ENCODE measurements at places on chromosomes 16 and 17.

- DNase-seq, result peak; percentile 73
These were observed 1.7 kb downstream of the MAP2K3 start for GRCh38 chr17:21286066-21286770.

- DNase-seq, result peak; percentile 60
These were observed at the start of gene LPCAT2 for GRCh38 chr16:55508941-55509931. TSS of gene LPCAT2 (plus strand) at chr16:55509072. CDS start at chr16:55509182, 110 bp downstream.

GRCh38 chr17:72711521-72712310 lies 380.8 kb downstream of the SLC39A11 start:
- DNase-seq, result no peak

DNA sequence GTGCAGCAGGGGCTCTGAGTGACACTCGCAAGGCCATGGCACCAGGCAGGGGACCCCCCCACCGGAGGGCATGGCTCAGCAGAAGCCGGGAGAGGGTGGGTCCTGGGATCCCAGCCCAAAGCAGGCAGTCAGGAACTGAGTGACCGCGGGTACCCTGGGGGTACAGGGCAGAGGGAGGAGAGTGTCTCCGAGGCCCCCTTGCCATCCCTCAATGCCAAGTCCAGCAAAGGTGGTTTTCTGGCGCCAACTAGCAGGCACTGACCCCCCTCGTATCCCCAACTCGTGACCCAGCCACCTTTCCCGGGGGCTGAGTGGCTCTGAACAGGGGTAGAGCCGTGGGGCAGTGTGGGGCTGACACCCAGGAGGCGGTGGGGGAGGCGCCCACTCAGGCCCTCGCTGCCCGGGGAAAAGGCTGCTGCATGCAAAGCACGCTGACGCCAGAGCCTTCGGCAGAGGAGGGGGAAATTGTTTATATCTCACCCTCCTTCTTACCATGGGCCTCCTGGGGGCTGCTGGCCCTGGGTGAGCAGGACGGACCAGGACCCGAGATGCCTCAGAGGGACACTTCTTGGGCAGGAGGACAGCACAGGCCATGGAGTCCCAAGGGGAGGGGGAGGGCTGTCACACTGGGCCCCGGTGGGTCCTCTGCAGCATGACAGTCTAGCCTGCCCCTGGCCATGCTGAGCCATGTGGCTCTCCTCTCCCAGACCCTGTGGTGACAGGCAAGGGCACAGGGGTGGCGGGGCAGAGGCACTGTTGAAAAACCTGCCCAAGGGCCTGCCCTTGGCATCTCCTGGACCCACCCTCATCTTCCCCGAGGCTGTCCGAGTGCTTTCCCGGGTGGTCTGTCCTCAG lies 14.6 kb upstream of the ENPP7 start:
- no peak for DNase-seq

- no peak for DNase-seq
These were observed 8.3 kb upstream of the KIF18B start for GRCh38 chr17:44955674-44956425.

DNA sequence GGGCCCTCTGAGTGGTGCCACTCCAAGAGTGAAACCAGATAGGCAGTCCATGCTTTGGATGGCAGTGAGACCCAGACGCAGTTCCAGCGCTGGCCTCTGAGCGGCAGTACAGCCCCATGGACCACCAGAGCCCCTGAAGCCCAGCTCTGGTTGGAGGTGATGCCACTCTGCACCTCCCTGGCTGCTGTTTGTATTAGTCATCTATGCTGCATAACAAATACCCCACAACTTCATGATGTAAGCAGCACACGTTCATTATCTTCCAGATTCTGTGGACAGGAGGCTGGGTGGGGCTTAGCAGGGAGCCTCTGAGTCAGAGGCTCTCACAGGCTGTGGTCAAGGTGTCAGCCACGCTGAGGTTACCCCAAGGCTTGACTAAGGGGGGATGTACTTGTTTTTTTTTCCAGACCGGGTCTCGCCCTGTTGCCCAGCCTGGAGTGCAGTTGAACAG lies 5.1 kb upstream of the NME4 start:
- peak; percentile 60 for DNase-seq

GRCh38 chr16:17149904-17150483 lies 320.8 kb downstream of the XYLT1 start:
- no peak for DNase-seq

GRCh38 chr16:50334106-50334975 lies 34.4 kb downstream of the BRD7 start:
- DNase-seq, result no peak

DNA sequence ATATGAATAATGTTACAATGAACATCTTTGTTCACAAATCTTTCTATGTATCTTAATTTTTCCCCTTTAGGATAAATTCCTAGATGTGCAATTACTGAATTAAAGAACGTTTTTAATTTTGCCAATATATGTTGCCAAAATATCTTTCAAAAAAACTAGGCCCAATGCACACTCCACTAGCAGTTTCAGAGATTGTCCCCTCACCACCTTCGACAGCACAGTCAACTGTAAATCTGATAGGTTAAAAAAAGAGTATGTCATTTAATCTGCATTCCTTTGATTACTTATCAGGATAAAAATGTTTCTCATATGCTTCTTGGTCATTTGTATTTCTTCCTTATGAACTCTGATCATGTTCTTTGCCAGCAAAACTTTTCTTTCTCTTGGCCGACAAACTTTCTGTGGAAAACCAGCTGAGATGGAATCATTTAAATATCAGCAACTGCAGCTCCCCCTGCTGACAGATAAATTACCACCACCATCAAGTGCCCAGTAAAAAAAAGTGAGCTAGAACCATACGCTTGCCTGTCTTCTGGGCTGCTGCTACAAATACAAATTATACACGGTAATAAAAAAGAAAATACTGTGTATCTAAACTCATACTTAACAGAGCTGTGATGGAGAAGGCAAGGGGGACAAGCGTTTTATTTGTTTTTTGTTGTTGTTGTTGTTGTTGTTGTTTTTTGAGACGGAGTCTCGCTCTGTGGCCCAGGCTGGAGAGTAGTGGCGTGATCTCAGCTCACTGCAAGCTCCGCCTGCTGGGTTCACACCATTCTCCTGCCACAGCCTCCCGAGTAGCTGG lies 19.6 kb upstream of the KANSL1 start:
- peak; percentile 44 for DNase-seq

DNA sequence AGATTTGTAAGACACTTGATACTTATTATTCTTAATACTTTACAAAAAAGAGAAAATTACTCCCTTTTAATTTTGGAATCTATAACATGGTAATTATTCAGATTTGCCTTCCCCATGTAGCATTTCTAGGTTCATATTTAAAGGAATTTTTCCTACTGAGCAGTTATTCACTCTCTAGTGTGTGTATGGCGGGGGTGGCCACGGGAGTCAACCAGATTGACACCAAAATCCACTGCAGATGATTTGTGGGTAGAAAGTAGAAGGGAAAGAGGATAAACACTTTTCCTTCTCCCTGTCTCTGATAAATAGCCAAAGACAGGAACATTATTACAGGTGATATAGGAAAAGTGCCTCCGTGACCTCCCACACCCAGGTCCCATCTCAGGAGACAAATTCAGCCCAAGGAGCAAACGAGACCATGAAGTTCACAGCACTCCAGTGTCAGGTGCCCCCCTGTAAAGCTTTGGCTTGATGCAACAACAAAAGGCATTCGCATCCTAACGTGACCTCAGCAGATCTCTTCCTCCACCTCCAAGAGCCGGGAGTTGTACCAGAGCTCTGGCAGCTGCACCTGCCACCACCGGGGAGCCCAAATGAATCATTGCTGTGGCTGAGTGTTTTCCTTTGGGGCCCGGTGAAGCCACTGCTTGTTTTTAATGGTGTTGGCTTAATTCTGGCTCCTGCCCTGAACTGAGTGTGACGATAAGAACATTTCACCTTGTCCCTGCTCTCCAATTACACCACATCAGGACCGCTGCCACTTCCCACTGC lies 92.7 kb upstream of the NOL11 start:
- peak; percentile 65 for DNase-seq

GRCh38 chr16:17432901-17433576 lies 37.7 kb downstream of the XYLT1 start:
- DNase-seq, result no peak

DNA sequence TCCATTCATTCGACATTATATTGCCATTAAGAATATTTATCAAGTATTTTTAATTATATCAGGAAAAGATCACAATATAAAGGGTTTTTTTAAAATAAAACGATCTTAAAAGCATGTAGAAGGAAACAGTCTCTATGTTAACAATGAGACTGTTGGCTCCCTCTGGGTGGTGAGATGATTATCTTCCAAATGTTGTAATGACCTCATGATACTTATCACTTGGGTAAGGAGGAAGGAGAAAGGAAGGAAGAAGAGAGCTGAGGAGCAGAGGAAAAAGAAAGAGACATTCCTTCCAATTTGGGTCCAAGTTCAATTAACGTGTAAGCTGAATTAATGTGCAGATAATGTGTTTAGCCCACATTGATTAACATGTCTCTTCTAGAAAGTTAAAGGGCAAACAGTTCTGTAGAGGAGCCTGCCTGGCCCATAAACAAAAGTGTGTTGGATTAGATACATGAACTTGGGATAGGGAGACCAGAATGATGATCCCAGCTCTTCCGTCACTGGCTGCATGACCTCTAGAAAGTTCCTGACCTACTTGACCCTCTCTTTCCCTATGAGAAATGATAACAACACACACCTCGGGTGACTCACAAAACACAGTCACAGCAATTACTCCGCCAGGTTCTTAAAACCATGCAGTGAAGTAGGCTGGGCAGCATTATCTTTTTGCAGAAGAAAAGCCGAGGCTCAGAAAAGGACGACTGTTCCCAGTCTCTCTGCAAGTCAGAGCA lies 32.0 kb downstream of the PIMREG start:
- no peak for DNase-seq

DNA sequence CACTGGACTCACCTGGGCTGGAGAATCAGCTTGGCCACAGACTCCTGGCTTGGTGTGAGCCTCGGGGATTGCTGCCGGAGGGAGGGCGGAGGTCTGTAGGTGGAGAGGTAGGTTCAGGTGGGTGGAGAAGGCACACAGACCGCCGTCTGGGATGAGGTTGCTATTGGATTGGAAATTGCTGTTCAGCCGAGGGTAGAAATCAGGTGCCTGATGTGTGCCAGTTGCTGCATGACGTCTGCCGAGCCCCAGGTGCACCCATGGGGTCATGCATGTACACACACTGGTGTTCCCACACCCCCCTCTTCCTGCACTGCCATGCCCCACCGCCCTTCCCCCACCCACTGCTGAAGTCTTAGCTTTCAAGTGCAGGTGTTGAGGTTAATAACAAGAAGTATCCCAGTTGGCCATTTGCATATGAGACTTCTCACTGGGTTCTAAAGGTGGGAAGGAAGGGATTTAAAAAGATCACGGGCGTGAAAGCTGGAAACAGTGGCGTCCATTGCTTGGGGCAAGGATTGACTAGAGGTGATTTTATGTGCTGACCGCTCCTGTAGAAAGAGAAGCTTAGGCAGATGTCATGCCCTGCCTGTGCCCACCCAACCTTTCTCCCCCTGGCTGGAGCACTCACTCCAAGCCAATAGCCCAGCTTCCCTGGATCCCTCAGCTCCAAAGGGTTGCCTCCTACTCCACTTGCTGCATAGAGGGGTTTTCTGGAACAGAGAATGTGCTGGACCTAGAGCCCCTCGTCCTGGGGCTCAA lies 193.6 kb downstream of the CCDC182 start:
- no peak for DNase-seq

- DNase-seq, result no peak
These were observed 19.4 kb upstream of the PMP22 start for GRCh38 chr17:15284537-15284936.

DNA sequence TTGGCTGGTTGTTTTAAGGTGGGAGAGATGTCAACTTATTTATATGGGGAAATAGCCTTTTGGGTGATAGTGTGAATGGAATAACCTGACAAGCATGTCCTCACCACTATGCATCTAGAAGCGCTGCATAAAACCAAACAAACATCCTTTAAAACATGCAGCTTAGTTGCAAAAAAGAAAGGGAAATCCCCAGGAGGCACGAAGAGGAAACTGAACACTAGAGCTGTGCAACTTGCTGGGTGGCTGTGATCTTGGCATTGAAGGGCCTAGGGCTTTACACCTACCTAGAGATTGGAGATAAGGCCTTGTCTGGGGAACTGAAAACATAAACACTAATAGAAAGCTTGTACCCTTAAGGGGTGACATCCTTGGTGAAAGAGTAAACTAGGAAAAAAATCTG lies 7.3 kb downstream of the C16orf54 start:
- no peak for DNase-seq

DNA sequence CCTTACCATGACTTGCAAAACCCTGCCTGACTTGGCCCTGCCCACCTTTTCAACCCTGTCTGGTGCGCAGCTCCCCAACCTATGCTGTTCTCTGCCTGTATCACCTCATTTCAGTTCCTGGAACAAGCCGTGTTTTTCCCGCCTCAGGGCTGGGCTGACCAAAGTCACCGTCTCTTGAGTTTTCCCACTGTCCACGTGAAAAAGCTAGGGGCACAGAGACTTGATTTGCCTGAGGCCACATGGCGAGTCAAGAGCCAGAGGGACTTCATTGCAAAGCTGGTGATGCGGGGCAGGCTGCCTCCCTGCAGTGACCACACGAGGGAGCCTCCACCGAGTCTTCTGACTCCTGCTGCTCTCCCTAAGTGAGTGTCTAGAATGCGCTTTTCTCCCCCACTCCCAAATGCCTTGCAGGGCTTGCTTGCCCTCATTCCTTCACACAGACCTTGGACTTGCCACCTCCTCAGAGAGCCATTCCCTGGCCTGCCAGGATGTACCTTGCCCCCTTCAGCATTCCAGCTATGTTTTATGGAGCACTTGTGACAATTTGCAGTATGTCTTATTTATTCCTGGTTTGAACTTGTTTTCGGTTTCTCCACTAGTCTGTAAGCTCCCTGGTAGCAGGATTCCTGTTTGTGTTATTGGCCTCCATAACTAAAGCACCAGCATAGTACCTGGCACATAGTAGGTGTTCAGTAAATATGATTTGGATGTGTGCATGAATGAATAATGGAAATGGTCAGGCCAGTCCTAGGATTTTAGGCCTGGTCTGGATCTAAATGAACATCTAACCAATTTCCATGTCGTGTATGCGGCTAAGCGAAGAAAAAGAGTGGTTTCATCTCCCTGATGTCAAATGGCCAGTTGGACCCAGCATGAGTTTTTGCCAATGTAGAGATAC lies 252.3 kb downstream of the SNX29 start:
- no peak for DNase-seq

DNA sequence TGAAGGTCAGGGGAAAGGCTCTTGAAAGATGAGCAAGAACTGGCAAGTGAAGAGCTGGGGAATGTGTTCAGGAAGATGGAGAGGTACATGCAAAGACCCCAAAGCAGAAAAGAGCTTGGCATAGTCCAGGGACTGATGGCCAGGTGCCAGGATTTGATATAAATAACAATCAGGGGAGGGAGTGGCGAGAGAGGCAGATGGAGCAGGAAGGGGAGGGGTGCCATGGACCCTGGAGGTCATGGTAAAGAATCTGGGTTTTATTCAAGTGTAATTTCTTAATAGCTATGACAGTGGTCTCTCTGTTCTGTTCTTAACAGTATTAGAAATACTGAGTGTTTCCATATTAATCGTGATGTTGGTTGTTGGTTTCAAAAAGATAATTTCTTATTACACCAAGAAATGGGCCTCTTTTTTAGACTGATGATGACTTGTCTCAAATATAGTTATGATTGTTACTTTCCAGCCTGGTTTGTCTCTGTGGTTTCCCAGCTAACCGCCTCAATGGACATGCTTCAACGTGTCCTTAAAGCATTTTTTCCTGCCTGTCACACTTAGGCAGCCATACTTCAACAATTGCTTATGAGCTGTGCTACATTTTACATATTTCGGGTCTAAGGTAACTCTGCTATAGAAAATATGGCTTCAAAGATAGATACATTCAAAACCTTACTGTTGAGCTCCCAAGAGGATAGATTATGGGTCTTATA lies 49.4 kb downstream of the MYH10 start:
- DNase-seq, result no peak

Data from NCI-H2081 (cell line).